ENCODE measurements at places on chromosomes 3 and 15.

DNA sequence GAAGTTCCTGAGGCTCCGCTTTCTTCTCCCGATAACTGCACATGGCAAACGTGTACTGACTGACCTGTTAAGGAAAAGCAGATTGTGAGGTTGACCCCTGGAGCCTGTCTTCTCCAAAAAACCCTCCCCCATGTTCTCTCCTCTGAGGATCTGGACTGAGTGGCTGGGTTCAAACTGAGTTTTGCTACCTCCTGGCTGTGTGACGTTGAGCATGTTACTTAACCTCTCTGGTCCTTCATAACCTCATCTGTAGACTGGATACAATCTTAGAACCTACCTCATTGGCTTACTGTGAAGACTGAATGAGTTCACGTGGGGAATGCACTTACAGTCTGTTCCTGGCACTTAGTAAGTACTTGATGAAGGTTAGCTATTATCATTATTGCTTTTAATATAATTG is 184.1 kb upstream of the FEZF2 start:
- no peak for DNase-seq

- no peak for DNase-seq
These were observed 47.5 kb upstream of the STT3B start for GRCh38 chr3:31485196-31485595.

GRCh38 chr15:90228960-90229359 is 4.8 kb downstream of the CIB1 start:
- no peak for DNase-seq

DNA sequence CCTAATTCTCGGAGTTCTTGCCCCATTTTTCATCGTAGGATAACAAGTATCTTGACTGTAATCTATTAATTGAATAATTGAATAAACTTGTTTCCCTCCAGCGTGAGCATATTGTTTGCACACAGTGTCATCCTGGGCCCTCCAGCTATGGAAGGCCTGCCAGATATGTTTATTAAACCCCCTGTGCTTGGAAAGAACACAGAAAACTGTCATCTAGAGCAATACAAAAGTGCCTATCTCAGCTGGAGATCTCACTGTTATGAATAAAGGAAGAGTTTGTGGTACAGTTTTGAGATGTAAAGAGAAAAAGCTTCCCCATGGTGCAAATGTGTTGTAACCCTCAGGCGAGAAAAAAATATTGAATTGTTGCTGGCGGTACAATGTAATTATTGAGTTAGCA is 405.9 kb downstream of the SOX2 start:
- no peak for DNase-seq

DNA sequence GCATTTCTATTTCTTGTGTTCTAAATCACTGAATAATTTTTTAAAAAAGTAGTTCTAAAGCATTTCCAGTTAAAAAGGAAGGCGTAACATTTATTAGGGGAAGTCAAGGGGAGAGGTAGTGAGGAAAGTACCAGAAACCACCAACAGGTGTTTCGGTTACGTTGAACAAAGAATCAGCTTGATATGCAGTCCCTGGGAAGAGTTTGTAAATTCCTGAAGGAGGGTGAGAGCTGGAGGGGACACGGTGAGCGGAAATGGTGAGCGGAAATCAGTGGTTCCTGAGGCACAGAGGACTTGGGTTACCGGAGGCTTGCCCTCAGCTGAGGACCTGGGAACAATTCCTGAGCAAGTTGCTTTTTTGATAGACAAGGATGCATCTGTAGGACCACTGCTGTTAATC is 17.8 kb downstream of the MAP2K1 start:
- no peak for DNase-seq

- DNase-seq = no peak
These were observed 82.0 kb upstream of the MYRIP start for GRCh38 chr3:39727415-39727814.

DNA sequence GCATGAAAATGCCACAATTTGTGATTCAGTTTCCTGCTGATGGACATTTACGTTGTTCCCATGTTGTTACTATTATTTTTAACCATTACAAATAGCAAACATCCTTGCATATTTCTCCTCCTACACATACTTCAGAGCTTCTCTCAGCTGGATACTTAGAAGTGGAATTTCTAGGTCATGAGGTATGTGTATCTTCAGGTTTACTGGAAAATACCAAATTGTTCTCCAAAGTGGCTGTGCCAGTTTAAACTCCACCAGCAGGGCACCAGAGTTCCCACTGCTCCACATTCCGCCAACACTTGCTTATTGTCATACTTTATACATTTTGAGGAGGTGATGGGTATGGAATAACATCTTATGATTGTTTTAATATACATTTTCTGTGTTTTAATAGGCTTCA is 45.7 kb downstream of the PRR23E start:
- no peak for DNase-seq

DNA sequence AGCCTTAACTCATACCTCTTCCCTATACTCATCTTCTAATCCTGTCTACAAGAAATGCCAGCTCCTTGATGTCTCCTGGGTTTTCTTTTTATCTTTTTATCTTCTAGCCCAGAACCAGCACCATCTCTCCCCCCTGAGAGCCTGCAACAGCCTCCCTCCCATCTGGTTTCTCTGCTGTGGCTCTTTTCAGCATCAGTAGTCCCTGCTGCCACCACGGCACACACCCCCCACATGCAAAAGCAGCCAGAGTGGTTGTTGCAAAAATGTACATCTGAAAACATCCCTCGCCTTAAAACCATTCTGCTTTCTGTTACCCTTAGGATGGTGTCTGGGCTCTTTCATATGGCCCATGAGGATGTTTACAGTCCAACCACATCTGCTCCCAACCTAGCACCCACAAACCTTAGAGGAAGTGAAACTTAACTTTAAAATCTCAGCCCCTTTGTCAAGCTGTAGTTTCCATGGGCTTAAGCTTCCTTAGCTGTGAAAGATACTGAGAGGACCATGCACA is 775 bp downstream of the TTC21A start:
- no peak for DNase-seq

DNA sequence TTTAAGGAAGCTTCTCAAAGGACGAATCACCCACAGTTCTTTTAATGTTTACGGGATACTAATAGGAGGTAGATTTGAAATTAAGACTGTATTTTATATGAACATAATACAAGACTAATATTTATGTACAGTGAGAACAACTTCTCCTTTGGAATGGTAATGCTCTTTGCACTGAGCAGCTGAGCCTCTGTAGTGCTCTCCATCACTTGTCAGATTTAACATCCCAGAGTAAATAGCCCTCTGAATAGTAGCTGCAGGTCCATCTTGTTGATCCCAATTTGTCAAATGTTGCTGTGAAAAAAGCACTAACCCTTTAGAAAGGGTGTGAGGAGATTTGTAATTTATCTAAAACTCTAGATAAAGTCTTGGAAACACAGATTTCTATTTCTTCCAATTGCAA is 351.4 kb upstream of the KCNMB2 start:
- no peak for DNase-seq

- DNase-seq = no peak
These were observed 343.4 kb downstream of the TBC1D5 start for GRCh38 chr3:17398959-17399551.

DNA sequence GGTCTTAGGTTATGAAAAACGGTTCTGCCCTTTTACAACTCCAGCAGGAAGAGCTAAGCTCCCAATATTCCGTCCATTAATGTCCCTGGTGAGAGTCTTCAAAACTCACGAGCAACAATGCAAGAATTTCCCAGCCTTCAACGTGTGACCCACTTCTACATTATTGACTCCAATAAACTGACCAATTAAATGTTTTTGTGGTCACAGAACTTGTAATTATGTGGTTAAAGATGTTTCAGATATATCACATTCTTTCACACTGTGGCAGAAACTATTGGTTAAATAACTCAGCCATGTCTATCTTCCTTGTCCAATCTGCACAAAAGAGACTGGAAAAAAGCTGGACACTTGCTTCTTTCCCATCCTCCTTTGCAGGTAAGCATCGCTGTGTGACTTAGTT is 286.6 kb upstream of the ADAMTS9 start:
- no peak for DNase-seq

GRCh38 chr3:171935261-171936123 is 92.3 kb downstream of the TMEM212 start:
- DNase-seq = no peak

- DNase-seq = no peak
These were observed 51.1 kb upstream of the CD200R1L start for GRCh38 chr3:112897791-112898190.

- DNase-seq = no peak
These were observed 106.7 kb downstream of the C3orf70 start for GRCh38 chr3:185046164-185046515.

GRCh38 chr15:47331829-47332393 is 385.4 kb upstream of the SEMA6D start:
- peak; percentile 83 for DNase-seq
